ENCODE measurements at places on chromosomes 6 and 20. TPM values are rescaled to one million over a fixed set of nuclear protein-coding genes. Genes with fewer than 3 reads are reported as not detected.
A peak's percentile ranks its signal among the peaks of the same experiment; 100 is the strongest.

Gene BICRAL
- total RNA-seq = 4.7 TPM

Gene WFDC8
- total RNA-seq = not detected

Gene HDDC2
- total RNA-seq = 60.3 TPM

Gene MYB
- 0.42 TPM for total RNA-seq

DNA sequence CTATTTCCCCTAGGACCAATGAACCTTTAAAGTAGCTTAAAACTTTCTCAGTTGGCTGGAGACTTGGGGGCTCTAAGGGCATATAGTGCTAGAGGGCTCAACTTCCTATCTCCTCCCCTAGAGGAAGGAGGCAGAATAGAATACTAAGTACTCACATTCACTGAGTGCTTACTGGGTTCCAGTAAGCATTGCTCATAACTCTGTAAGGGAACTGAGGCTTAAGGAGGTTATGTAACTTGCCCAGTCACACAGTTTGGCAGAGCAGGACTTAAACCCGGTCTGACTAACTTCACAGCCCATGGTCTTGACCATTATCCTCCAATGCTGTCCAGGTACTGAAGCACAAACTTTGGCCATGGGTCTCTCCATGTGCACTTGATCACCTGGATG is 12.5 kb downstream of the SESN1 start:
- DNase-seq = no peak

DNA sequence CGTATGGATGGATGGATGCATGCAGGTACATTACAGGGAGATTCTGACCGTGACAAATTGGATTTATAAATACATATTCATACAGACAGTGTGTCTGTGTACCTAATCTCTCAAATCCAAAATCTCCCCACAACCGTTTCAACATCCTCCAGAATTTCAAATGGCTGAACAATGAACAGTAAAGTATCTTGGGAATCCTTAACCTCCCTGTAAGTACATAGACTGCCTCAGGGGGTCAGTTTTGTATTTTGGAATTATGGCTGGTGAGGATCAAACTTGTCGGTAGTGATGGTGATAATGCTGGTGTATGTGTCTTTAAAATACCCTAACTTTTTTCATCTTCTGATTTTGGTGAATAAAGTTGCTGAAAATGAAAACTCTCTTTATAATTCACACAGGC is 246.2 kb downstream of the FOXC1 start:
- no peak for DNase-seq

DNA sequence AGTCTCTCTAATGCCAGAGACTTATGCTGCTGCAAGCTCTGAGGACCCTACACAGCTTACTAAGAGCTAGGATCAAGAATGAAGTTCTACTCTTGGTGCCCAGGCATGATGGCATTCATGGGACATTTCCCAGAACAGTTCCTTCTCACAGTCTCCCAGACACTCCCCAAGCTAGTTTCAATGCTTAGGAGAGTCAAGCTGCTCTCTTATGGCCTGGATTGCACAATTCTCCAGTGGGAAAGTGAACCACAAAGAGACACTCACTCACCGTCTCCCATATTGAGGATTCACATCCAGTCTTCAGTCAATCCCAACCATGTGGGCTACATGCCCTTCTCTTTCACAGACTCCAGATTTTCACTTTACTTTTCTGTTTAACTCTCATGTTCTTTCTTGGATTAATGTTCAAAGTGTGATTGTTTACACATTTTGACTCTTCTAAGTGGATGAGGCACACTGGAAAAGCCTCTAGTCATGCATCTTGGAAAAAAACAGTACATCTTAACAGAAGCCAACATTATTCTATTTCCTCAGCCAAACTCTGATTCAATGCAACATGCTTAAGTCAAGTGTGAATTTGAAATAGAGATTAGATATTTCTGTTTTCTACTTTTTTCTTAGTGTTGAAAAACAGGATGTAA is 447.8 kb upstream of the BTBD3 start:
- DNase-seq = no peak

DNA sequence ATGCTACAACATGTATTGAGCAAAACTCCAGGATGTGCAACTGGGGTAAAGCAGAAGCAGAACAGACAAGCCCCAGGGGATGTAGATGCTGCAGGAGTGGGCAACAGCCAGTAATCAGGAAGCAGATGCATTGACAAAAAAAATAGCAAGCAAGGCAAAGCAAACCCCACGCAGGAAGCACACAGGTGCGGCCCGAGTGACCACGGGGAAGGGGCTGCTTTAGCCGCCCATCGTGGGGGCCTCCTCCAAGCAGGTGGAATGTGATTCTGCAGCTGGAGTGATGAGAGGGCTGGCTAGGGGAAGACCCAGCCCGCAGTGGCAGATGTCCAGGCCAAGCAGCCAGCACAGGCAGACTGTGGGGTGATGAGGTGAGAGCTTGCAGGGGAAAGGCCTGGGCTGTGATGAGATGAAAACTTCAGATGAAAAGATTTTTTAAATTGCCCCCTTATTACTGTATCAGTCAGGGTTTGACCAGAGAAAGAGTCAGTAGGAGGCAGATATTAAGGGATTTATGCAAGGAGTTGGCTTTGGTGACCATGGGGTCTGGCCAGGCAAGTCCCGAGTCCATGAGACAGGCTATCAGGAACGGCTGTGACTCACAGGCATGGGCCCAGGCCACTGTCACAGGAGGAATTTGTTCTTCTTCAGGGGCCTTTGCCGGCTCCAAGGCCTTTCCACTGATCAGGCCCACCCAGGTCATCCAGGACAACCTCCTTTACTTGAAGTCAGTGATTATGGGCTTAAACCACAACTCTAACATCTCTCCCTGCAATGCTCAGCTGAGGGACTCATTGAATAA is 207.6 kb downstream of the ANKRD60 start:
- no peak for DNase-seq

GRCh38 chr6:132445201-132445951 is 44.1 kb upstream of the MOXD1 start:
- peak; percentile 90 for DNase-seq

DNA sequence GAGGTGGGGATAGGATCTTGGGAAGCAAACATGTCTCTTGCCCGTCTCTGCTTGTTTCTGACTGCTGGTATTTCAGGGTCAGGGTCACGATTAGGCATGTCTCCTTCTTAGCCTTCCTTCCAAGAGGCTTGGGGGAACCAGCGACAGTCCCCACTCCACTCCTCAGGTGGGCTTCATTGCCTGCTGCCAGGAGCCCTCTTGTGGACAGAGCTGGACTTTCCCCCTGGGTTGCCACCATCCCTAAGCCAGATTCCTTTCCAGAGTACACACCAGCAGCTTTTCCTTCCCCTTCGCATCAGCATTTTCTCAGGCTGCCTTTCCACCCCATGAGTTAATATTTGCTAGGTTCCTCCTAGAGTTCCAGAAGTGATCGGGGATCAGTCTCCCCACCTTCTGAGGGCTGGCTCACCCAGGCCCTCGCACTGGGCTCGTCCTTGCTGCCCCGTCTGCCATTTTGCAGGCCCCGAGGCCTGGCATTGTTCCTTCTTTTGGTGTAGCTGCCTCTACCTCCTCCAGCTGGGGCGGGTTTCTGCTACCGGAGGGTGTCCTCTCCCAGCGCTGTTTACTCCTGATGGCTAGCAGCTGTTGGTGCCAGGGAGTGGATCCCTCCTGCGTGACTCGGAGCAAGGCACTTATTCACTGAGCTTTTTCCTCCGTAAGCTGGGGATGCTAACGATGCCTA is 8.8 kb upstream of the C20orf144 start:
- DNase-seq = peak; percentile 35

DNA sequence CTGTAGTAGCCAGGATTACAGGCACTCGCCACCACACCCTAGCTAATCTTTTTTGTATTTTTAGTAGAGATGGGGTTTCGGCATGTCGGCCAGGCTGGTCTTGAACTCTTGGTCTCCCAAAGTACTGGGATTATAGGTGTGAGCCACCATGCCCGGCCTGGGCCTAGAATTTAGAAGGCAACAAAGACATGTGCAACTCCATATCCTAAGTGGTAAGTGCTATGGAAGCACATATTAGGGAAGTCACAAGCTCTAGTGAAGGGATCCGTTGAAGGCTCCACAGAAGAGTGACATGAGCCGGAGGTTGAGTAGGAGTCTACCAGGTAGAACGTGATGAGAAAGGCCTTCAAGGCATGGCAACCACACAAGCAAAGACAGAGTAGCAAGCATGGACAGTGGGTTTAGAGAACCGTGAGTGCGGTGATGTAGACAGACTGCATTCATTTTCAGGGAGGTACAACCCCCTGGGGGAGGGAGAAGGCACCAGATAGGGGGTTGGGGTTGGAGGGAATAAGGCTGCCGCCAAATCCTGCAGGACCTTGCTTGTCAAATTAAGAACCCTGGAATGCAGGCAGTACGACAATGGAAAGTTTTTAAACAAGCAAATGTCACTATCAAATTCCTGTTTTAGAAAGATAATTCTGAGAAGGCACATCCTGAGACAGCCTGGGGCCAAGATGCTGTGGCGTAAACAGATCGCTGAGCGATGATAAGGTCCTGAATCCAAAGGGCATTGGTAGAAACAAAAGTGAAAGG is 50.2 kb downstream of the ARHGAP18 start:
- peak; percentile 57 for DNase-seq

GRCh38 chr6:154821638-154822037 is 88.4 kb downstream of the SCAF8 start:
- DNase-seq = no peak

- DNase-seq = no peak
Measured at GRCh38 chr6:2061880-2062279, 183.5 kb downstream of the GMDS start.

GRCh38 chr6:117512056-117512828 is 29.8 kb downstream of the DCBLD1 start:
- peak; percentile 54 for DNase-seq

DNA sequence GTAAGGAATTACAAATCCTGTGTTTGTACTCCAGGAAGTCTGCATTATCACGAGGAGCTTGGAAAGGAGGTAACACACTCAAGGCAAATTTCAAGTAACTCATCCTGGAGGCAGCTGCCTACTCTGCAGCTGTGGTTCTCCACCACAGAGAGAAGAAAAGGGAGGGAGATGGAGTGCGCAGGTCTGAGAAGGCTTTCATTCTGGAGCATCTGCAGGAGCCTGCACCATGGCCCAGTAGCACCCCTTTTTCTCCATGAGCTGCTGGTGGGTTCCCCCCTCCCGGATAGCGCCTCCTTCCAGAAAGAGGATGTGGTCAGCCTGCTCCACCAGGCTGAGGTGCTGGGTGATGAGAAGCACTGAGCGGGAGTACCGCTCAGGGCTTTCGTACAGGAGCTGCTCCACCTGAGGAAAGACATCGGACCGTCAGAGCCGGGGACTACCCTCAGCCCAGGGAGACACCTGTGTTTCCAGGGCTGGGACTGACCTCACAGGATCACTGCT is 1.6 kb upstream of the PSMB8 start:
- DNase-seq = no peak

- DNase-seq = no peak
Measured at GRCh38 chr20:33640287-33640686, 21.8 kb upstream of the C20orf144 start.

DNA sequence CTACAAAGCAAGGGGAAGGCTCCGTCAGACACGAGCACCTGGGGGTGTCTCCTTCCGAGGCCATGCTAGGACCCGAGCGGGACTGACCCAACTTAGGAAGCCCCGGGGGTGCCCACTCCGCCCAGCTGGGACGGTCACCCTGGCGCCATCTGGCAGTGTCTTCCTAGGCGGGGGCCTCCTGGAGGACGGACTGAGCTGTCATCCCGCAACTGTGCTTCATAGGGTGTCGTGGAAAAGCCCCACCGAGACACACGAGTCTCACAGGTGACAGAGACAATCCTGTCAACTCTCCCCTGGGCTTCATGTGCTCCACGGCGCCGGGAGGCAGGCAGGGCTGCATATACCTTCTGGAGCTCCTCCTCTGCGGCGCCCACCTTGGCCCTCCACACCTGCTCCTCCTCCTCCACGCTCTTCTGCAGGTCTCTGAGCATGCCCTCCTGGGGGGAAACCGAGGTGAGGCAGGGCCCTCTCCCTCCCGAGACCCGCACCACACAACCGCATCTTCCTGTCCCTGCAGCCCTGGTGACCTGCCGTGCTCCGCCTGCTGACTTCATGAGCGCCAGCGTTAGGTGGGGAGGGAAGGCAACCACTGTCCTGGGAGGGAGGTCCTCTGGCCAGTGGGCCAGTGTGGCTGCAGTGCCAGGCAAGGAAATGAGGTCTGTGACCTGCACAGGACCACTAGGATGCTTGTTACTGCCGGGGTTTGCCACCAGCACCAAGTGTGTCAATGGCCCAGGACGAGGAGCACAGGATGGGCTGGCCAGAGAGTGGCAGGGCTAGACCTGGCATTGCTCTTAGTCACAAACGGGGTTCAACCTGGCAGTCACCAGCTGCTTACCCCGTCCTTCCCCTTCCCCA is 50.7 kb downstream of the DSTN start:
- no peak for DNase-seq

Measured in foreskin keratinocyte (primary cell).